ENCODE measurements at places on chromosomes 13 and 19.

DNA sequence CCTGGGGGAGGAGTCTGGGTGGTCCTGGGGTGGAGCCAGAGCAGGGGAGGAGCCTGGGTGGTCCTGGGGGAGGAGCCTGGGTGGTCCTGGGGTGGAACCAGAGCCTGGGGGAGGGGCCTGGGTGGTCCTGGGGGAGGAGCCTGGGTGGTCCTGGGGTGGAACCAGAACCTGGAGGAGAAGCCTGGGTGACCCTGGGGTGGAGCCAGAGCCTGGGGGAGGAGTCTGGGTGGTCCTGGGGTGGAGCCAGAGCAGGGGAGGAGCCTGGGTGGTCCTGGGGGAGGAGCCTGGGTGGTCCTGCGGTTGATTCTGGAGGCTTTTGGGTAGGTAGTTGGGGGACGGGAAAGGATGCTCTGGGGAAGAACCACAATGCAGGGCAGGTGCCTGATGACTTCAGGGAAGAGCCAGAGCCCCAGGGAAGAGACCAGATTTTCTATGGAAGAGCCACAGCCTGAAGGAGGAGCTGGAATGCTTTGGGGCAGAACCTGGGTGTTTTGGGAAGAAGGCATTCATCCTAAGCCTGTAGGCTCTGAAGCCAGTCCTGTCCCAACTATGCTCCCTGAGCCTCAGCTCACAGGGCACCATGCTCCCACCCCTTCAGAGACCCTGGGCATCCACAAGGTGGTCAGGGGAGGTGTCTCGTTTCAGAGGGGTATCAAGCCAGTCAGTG, 15.0 kb downstream of the MRPS12 start:
- no peak for DNase-seq

DNA sequence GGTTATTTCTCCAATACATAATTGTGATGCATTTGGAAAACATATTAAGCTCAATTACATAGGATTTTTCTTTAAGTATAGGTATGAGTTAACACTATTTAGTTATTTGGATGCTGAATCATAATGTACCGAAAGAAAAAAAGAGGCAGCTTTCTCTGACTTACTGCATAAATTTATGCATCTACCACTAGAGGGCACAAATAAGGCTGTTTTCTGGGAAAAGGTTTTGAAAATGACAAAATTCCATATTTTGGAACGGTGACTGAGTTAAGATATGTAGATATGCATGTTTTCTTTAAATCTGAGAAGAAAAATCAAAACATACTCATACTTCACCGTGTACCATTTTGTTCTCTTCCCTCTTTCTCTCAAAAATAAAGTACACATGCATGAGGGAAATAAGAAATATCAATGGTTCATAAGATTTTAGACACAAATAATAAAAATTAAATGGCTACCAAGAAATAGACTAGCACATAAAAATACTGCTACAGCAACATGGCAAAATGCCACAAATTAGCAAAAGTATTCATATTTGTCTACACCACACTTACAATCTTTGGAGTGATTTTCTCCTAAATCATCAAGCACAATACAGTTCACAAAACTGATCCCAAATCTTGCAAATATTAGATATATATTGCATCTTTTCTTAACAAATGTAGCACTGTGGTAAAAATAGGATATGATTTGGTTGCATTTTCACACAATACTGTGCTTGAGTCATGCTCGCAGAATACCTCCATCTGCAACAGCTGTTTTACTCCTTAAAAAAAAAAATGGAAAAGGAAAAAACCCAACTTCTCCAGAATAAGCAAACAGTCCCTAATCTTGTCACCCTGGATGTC, 260.0 kb downstream of the FGF14 start:
- DNase-seq: no peak

GRCh38 chr13:80496721-80497397, 155.9 kb upstream of the SPRY2 start:
- DNase-seq: no peak

GRCh38 chr13:50646070-50646469, 197.4 kb downstream of the DLEU7 start:
- no peak for DNase-seq

DNA sequence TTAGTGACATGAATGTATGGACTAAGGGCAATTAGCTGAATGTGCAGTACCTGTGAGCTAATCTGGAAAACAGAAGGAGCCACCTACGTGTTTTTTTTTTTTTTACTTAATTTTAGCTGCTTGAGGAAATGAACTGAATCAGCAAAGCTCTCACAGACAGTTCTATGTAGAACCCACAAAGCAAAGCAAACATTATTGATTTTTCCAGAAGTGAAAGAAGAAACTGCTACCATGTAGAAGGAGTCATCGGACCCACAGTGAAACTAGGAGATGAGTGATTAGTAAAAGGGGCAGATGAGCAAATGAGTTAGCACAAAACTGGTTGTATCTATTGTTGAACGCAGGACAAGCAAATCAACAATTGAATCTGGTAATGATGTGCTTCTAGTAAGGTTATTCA, 94.1 kb upstream of the SLC7A1 start:
- no peak for DNase-seq

GRCh38 chr19:14056069-14056666, 5.7 kb downstream of the PALM3 start:
- no peak for DNase-seq

DNA sequence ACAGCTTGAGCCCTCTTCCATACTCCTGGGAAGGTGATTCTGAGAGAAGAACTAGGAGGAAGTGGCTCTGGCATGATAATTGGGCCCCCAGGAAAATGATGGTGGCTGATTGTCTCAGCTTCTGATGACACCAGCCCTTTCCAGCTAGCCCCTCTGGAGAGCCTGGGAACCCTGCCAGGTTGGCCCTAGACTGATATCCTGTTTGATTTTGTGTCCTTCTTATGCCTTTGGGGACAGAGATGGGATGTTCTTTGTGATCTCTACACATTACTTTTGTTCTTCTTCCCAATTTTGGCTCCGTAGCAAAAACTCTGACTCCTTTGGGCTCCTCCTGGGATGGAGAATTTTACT, 39.7 kb downstream of the ERICH6B start:
- no peak for DNase-seq

DNA sequence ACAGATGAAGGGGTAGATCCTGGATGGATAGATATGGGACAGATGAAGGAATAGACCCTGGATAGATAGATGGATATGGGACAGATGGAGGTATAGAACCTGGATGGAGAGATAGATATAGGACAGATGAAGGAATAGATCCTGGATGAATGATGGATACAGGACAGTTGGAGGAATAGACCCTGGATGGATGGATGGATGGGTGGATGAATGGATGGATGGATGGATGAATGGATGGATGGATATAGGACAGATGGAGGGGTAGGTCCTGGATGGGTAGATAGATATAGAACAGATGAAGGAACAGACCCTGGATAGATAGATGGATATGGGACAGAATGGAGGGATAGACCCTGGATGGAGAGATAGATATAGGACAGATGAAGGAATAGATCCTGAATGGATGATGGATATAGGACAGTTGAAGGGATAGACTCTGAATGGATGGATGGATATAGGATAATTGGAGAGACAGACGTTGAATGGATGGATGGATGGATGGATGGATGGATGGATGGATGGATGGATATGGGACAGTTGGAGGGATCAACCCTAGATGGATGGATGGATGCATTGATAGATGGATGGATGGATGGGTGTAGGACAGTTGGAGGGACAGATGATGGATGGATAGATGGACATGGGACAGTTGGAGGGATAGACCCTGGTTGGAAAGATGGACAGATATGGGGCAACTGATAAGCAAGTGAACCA, 23.3 kb upstream of the EMP3 start:
- DNase-seq: no peak

DNA sequence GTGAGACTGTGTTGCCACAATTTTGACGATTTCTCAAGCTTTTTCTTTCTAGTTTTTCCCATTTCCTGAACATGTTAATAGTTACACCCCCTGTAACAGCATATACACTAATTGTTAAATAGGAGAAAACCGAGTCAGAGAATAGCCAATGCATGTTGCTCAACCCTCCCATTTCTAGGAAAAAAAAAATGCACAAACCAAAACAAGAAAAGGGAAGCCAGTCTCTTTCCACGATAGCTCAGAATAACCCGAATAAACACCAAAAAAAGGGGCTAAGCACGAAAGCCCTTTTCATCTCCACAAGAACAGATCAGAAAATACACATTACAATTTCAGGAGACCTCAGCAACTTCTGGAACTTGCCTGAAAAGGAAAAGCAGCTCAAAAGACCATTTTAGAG, 16.3 kb downstream of the LATS2 start:
- no peak for DNase-seq

GRCh38 chr13:84129966-84130365, 247.7 kb upstream of the SLITRK1 start:
- DNase-seq: no peak
